ENCODE measurements at places on chromosomes 2 and 18.

DNA sequence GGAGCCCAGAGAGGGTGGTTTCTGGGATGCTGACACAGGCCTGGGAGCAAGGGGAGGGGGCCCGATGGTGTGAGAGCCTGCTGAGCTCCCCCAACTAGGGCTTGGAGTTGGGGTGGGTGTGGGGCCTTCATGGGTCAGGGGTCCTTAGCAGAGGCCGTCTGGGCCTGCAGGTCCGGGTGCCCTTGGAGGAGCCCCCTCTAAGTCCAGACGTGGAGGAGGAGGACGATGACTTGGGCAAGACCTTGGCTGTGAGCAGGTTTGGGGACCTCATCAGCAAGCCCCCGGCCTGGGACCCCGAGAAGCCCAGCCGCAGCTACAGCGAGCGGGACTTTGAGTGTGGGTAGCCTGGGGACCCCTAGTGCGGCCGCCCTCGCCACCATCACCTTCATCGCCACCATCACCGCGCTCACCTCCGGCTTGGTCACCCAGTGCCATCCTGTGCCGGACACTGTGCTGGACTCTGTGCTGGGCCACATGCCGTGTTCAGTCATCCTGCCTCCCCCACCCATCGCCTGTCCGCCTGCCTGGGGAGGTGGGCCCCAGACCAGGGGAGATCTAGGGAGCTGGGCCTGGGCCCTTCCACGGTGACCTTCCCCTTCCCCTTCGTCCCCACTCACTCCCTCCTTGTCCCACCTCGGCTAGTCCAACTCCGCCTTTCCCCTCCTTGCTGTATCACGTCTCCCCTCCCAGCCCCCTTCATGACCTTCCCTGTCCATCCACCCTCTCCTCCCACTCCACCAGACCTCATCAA lies 980 bp downstream of the SLC4A3 start:
- DNase-seq = no peak

- no peak for DNase-seq
Measured at GRCh38 chr18:45133276-45133675, 452.6 kb downstream of the SETBP1 start.

DNA sequence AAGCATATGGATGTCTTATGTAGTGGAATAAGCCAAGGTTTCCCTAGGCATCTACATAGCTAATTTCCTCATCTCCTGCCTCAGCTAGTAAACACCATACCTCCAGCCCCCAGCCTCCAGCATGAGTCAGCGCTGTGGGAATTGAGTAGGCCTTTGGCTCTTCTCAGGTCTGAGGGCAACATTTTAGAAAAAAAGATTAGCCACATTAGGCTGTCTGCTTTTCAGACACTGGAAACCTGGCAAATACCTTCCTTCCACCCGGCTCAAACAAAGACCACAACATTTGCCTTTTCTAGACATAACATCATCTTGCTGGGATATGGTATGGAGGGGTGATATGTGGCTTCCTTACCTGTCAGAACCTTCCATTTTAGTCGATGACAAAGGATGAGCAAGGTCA lies 6.1 kb upstream of the CCDC195 start:
- DNase-seq = no peak

DNA sequence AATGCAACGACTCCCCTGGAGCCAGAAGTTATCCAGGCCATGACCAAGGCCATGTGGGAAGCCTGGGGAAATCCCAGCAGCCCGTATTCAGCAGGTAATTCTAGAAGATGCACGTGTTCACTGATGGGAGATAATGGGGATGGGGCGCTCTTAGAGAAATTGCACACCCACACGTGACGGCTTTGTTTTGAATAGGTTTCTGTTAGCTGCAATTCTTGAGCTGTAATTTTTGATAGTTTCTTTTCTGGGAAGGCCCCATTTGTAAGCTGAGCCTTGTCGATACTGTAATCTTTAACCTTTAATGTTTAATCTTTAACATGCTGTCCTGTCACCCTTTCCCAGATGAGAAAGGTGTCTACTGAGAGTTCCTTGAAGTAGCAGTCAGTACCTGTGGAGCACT lies 3.6 kb downstream of the SCLY start:
- DNase-seq = no peak

- no peak for DNase-seq
Measured at GRCh38 chr2:75729861-75730260, 19.1 kb upstream of the GCFC2 start.

- DNase-seq = no peak
Measured at GRCh38 chr2:53843595-53843994, 16.2 kb downstream of the GPR75 start.

DNA sequence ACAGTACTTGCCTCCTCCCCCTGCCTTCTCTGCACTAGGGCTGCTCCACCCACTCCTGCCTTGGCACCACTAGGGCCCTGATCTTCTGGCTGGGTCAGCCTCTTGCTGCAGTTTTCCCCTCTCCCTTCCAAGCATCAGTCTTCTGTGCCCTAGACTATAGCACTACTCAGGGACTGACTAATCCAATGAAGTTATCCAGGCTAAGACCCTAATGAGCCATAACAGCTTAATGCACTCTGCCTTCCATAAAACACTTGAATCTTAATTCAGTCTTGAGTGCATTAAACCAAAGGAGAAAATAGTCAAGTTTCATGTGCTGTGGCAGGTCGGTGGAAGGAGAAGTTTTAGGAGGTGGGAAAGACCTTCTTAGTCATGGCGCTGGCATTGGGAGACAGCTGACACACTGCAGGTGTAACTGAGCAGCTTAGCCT lies 95.7 kb downstream of the BIN1 start:
- no peak for DNase-seq

DNA sequence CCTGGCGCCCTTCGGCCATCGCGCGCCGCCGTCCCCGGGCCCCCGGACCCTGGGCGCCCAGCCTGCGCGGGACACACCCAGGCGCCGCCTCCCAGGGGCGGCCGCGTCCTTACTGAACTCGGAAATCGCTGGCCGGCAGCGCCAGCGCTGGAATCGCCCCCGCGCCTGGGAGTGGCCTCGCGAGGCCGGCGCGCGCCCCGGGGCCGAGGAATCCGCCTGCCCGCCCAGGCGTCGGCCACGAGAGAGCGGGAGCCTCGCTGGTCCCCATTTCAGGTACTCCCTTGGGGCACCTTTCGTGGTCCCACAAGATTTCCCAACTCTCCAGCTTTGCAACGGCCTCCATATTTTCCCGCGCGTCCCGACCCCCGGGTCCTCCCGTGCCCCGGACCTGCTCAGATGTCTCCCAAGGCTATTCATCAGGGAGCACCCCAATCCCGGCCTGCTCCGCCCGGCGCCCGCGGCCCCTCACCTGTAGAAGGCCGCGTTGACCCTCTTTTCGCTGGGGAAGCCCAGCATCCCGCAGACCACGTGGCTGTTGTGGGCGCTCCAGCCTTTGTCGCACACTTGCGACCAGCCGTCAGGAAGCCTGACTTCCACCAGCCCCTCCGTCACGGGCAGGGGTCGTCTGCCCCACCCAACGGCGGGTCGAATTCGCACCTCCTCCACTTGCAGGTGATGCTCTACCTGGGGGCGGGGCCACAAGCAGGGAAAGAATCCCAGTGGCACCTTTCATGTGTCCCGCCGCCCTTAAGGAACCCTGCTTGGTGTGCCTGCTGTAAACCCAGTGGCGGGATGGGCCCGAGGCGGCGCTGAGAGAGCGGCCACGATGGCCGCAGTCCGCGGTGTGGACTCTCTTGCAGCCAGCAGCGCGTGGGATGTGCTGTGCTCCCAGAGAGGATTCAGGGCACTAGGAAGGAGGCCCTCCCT lies 4.6 kb downstream of the LOXL3 start:
- DNase-seq = no peak

DNA sequence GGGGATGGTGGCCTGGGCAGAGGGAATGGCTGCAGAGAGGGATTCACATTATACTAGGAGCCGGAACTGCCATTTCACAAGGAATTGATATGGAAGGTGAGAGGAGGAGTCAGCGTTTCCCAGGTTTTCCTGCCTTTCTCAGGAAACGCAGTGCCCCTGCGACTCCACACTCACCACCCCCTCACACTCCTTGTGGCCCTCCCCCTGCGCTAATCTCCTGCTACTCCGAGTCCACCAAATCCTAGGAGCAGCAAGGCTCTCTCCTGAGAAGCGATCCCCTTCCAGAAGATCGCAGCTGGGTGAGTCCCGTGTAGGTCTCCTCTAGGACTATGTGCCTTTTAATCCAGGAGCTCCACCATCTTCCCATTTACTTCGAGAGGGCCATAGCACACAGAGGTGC lies 140.6 kb downstream of the VAPA start:
- DNase-seq = no peak

- DNase-seq = no peak
Measured at GRCh38 chr18:6874315-6874714, 144.8 kb downstream of the ARHGAP28 start.

DNA sequence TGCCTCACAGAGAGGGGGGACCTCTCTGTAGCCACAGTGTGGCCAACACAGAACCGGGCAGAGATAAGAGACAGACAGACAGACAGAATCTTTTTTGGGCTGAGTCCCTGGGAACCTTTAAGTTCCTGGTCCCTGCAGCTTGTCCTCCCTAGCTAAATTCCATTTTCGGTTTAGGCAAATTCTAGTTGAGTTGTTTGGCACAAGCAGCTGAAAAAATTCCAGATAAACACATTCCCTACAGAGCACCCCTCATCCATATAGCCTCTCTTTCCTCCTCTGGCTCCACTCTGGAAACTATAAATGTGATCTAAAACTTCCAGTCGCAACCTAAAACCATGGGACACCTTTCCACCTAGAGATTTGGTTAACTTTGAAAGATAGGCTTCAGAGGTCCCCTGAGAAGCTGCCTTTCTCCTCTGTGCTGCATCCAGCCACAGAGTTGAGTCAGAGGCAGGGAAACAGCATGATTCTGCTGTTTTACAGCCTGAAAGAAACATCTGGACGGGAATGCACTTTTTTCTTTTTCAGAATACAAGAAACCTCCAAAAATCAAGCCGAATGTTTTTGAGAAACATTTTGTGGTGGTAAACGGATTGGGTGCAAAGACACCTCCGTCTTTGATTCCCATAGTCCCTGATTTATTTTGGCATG lies 30.9 kb downstream of the SLC4A3 start:
- no peak for DNase-seq

DNA sequence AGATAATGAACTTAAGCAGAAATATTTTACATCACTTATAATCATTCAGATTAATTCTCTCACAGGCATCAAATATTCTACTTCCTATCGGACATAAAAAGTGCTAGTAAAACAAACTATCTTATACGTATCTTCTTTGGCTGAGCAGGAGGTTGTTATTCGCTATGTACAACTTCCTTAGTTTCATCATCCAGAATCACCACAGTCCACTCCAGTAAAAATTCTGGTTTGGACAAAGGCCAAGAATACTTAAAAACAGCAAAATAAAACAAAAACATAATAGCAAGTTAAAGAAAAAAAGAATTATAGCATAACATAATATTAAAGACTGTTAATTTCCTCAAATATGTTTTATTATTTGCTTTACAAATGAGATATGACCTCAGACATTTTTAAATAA lies 1077.1 kb upstream of the CELF4 start:
- no peak for DNase-seq

DNA sequence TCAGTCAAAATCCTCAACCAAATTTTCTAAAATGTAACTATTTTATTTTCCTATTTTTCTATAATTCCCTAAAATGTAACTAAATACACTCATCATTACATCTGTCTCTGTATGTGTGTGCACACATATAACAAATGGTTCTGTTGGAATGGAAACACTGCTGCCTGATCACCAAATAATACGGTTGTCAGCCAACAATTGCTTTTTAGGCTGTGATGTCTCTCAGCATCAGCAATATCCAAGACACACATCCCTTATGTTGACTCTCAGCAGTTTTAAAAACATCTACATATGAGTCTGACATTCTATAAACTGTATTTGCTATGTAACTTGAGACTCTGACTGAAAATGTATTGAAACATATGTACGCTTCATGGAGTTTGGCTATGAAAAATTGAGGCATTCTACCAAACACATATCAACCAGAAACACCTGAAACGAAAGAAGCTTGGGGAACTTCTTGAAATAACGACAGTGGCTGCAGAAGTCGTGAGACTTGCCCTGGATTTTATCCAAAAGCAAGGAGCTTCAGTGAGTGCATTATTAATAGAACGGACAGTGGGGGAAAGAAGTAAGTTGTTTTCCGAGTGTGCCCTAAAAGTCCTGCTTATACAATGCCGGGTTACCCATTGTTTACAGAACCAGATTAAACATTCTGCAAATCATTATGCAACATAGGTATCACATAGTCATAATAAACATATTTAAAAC lies 110.2 kb upstream of the ITGB6 start:
- DNase-seq = no peak

DNA sequence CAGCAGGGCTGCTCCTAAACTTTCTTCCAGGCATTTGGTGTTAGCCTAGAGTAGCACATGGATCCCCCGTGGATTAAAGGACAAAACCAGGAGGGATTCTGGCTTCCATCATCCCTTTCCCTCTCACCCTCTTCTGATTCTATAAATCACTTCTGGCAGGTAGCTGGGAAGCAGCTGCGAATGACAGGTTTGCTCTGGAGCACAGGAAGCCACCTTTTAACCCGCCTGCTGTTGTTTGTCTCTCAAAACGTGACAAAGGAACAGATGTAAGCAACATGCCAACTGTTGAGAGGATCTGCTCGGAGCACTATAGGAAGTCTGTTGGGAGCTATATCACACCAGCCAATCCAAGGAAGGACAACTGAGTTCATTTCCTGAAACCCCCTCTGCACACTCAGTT lies 101.9 kb downstream of the ACTR2 start:
- no peak for DNase-seq

- DNase-seq = no peak
Measured at GRCh38 chr2:102048465-102048864, 56.7 kb downstream of the IL1R2 start.

- no peak for DNase-seq
Measured at GRCh38 chr2:209662021-209662420, 109.6 kb upstream of the UNC80 start.

DNA sequence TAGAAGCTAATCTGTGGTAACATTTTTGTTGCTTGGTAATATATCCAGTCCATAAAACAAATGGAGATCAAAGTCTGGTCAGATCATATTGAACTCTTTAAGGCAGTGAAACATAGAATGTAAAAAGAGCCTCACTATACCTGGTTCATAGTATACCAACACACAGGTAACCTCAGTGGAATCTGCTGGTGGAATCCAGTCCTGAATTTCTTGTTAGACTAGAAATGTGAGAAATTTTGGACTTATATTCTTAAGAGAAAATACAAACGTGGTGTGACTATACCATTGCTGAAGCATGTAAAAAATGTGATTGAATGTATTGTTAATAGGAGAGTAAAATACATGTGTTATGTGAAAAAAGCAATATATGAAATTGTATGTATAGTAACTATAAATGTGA lies 46.1 kb upstream of the GRHL1 start:
- no peak for DNase-seq

DNA sequence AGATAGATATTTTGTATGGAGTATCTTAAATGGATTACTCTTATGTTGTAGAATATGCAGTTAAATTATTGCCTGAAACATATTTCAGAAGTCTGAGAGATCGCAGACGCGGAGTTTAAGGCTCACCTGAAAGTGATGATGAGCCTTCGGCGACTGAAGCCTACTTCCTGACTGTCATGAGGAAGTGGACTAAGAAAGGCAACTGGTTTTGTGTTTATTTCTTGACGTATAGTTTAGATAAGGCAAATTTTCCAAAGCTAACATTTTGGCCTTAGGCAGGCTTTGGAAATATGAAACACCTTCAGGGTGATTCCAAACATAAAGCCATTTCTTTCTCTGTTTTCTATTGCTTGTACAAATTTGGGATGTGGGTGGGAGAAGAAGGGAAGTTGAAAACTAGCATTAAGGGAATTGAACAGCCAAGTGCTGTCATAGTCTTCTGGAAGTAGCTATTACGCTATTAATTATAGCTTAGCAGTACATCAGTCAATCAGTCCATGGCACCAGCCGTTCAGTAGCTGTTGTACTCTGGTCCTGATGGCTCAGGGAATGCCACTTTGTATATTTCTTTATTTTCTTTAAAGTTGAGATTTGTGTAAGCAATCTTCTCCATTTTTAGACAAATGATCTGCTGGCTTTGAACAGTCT lies 1.5 kb downstream of the GRHL1 start:
- no peak for DNase-seq
